ENCODE measurements at places on chromosomes 1 and 21. TPM values are rescaled to one million over a fixed set of nuclear protein-coding genes. Genes with fewer than 3 reads are reported as not detected.

The OR10K2 gene
- not detected for total RNA-seq

The FMO2 gene
- total RNA-seq, result not detected

The LRRC38 gene
- total RNA-seq, result not detected

The PRRC2C gene
- total RNA-seq, result 202 TPM

The LPGAT1 gene
- 52.6 TPM for total RNA-seq

The SLC1A7 gene
- total RNA-seq, result not detected

The GJB4 gene
- not detected for total RNA-seq

The MAGI3 gene
- 12.6 TPM for total RNA-seq

DNA sequence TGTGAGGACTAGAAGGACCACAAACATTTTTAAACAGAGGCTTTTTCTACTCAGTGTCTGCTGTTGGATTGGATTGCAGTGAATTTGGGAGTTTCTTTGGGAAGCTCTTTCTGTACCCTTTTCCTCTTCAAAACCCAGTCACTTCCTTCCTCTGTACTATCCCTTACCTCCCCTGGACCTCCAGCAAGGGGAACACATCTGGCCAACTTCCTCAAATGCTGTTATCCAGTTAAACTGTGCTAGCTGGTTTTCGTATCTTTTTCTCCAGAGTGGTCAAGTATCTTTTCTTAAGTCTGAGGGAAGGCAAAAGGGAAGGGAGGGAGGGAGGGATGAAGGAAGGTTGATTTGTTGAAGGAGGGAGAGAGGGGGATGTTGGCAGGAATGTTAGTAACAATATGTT, 99.2 kb upstream of the TNR start:
- H3K4me3 ChIP-seq, result no peak overlapping the region
- H3K27me3 ChIP-seq, result no peaks in the 10 kb centered on the region
- H3K27ac ChIP-seq, result no peak overlapping the region
- H3K36me3 ChIP-seq, result no peaks in the 10 kb centered on the region
- DNase-seq, result no peak

- H3K27me3 ChIP-seq, result peaks cover 7% of the 10 kb centered on the region
- H3K36me3 ChIP-seq, result no peaks in the 10 kb centered on the region
- H3K4me1 ChIP-seq, result peaks cover 7% of the 10 kb centered on the region
- DNase-seq, result no peak
Observed at GRCh38 chr1:116713474-116713873, 40.8 kb upstream of the CD2 start.

DNA sequence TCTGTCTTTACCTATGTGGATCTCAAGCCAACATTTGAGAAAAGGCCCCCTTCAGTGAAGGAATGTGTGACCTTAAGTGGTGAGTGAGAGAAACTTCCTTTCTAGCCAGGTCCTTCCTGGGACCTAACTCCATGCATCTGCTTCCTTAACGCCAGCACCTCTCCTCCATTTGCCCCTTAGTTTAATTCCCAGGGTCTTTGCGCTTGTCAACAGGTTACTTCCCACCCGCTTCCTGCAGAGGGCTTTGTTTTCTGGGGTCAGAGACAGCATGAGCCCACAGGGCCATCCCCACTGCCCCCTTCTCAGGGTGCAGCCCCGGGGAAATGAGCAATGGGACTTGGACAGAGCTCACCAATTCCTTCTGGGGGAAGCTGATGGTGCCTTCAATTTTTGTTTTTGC, 54.8 kb downstream of the EVA1C start:
- H3K4me1 ChIP-seq, result no peaks in the 10 kb centered on the region
- no peaks in the 10 kb centered on the region for H3K36me3 ChIP-seq
- no peak for DNase-seq
- H3K27ac ChIP-seq, result no peak overlapping the region
- H3K4me3 ChIP-seq, result no peak overlapping the region

DNA sequence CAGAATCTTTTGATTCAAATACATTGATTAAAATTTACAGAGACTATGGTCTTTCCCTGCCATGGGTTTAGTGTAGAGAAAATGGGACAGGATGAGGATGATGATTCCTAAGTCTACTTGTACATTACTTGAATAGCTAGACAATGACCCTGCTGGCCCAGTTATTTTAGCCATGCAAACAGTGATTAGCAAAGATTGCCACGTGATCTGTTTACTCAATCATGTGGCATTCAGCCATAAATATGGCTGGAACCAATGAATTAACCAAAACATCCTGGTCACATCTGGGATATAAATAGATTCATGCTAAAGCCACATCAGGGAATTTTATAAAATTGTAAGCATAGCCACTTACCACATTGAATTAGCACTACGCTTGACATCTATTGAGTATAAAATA, 167.3 kb downstream of the PBX1 start:
- H3K4me3 ChIP-seq, result no peak overlapping the region
- no peaks in the 10 kb centered on the region for H3K36me3 ChIP-seq
- DNase-seq, result no peak
- H3K27ac ChIP-seq, result no peak overlapping the region
- peaks cover under 1% of the 10 kb centered on the region for H3K4me1 ChIP-seq
- H3K27me3 ChIP-seq, result no peaks in the 10 kb centered on the region

- no peak overlapping the region for H3K27ac ChIP-seq
- no peaks in the 10 kb centered on the region for H3K4me1 ChIP-seq
- DNase-seq, result no peak
- no peaks in the 10 kb centered on the region for H3K27me3 ChIP-seq
Observed at GRCh38 chr1:232218955-232219865, 410.7 kb downstream of the SIPA1L2 start.

DNA sequence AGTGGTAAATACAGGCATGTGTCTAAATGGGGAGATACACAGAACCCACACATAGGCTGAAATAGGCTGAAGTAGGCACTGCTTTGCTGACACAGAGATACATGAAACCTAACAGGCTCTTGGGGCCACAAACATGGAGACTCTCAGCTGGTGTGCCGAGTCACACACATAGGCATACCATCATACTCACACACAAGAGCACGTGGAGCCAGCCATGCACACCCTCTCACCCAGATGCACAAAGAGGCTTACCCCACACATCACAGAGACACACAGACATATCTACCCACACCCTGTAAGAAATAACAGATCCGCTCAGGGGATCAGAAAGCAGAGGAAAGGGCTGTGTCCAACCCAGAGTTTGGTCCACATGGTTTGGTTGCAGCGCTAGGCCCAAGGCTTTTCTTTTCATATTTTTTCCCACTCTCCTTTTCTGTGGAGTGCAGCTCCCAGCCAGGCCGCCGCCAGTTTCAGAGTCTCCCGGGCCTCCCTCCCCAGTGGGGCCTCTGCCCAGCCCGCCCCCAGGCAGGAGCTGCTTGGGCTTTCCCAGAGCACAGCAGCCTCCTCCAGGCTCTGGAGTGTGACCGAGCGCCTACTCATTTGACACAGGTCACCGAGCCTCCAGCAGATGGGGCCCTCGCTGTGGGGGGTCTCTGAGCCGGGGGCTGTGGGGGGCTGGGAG, 3.9 kb upstream of the POU3F1 start:
- no peak for DNase-seq
- H3K27ac ChIP-seq, result no peak overlapping the region

- no peak for DNase-seq
- H3K4me3 ChIP-seq, result no peak overlapping the region
- no peak overlapping the region for H3K27ac ChIP-seq
- no peaks in the 10 kb centered on the region for H3K27me3 ChIP-seq
Observed at GRCh38 chr1:44934791-44935190, 51.6 kb downstream of the EIF2B3 start.

GRCh38 chr1:34178072-34178471, 1.4 kb downstream of the C1orf94 start:
- H3K36me3 ChIP-seq, result no peaks in the 10 kb centered on the region
- H3K4me3 ChIP-seq, result no peak overlapping the region
- DNase-seq, result no peak
- H3K27ac ChIP-seq, result no peak overlapping the region
- no peaks in the 10 kb centered on the region for H3K4me1 ChIP-seq
- peaks cover 11% of the 10 kb centered on the region for H3K27me3 ChIP-seq

GRCh38 chr1:116434849-116435248, 61.8 kb downstream of the ATP1A1 start:
- no peak overlapping the region for H3K4me3 ChIP-seq
- DNase-seq, result no peak
- no peak overlapping the region for H3K27ac ChIP-seq
- H3K27me3 ChIP-seq, result peaks cover 38% of the 10 kb centered on the region
- H3K36me3 ChIP-seq, result no peaks in the 10 kb centered on the region
- H3K4me1 ChIP-seq, result no peaks in the 10 kb centered on the region

GRCh38 chr1:192088496-192088895, 69.8 kb upstream of the RGS18 start:
- no peak for DNase-seq
- no peak overlapping the region for H3K4me3 ChIP-seq
- H3K27ac ChIP-seq, result no peak overlapping the region
- no peaks in the 10 kb centered on the region for H3K4me1 ChIP-seq

GRCh38 chr1:176701151-176701866, 238.3 kb downstream of the PAPPA2 start:
- no peaks in the 10 kb centered on the region for H3K4me1 ChIP-seq
- H3K27me3 ChIP-seq, result no peaks in the 10 kb centered on the region
- DNase-seq, result no peak
- H3K36me3 ChIP-seq, result no peaks in the 10 kb centered on the region
- H3K4me3 ChIP-seq, result no peak overlapping the region
- H3K27ac ChIP-seq, result no peak overlapping the region

DNA sequence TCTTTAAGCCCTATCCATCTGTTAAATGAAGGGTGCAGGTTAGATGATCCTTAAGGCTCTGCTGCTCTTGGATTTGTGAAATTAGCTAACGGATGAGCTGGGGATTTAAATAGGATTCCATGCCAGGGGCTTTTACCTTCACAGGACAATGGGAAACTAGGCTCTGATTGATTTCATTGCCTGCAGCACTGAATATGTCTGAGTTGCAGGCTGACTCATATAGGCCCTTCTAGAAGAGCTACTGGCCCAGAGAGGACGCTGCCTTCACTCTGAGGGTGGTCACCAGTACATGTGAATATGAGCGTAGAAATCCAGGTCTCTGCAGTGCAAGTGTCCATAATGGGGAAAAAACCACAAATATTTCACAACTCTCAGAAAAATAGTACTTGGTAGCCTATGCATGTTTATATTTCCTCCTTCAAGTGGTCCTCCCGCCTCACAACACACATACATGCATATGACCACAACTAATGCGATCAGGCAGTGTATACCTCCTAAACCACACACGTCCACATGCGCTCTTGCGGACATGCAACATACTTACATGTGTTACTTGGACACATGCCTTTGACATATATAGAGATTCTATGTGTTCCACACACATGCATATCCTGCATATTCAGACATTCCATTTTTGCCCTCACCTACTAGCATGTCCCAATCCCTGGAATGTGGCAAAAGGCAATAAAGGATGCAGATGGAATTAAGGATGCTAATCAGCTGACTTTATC, 233.8 kb upstream of the JUN start:
- no peak overlapping the region for H3K27ac ChIP-seq
- no peak for DNase-seq
- no peaks in the 10 kb centered on the region for H3K27me3 ChIP-seq
- H3K4me3 ChIP-seq, result no peak overlapping the region
- H3K4me1 ChIP-seq, result peaks cover 52% of the 10 kb centered on the region

GRCh38 chr1:24317956-24318614, 1.1 kb upstream of the GRHL3 start:
- H3K36me3 ChIP-seq, result no peaks in the 10 kb centered on the region
- peaks cover 41% of the 10 kb centered on the region for H3K4me1 ChIP-seq
- H3K27ac ChIP-seq, result no peak overlapping the region
- DNase-seq, result no peak

GRCh38 chr1:114581335-114582287, at the start of gene BCAS2:
Gene BCAS2 (minus strand): TSS chr1:114581615. CDS start chr1:114581591, 24 bp downstream.
- peaks cover 40% of the 10 kb centered on the region for H3K4me1 ChIP-seq
- peaks cover 22% of the 10 kb centered on the region for H3K36me3 ChIP-seq
- DNase-seq, result peak; percentile 98
- H3K27ac ChIP-seq, result peak within 1 kb of the TSS; percentile 94
- peak within 1 kb of the TSS; percentile 100 for H3K4me3 ChIP-seq

GRCh38 chr1:155540000-155540874, 22.4 kb downstream of the ASH1L start:
- no peak overlapping the region for H3K4me3 ChIP-seq
- peak overlapping the region; percentile 69 for H3K27ac ChIP-seq
- no peak for DNase-seq
- no peaks in the 10 kb centered on the region for H3K27me3 ChIP-seq
- peaks cover 11% of the 10 kb centered on the region for H3K36me3 ChIP-seq

DNA sequence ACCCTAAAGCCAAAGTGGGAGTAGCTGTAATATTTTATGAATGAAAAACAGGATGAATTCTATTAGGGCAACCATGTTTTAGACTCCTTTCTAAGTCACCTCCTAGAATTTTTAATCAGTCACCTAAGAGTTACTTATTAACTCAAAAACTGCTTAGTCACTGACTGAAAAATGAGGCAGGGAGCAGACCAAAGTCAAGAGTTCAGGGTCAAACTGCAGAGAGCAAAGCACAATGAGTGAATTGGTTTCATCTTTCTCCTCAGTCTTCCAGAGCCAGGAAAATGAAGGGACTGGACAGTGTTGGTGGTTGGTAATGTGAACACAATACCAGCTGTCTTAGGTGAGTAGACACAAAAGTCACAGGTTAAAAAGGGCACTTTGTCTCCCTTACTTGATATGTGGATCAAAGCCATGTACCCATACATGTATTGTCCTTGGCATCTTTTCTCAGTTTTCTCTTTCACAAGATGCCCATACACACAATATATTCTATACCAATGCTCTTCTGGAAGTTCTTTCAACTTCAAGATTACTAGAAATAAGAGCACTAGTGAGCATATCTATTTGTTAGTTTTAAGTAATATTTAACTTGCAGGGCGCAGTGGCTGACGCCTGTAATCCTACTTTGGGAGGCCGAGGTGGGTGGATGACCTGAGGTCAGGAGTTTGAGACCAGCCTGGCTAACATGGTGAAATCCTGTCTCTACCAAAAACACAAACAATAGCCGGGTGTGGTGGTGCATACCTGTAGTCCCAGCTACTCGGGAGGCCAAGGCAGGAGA, 42.2 kb downstream of the ATP1B1 start:
- no peaks in the 10 kb centered on the region for H3K27me3 ChIP-seq
- H3K4me3 ChIP-seq, result no peak overlapping the region
- H3K36me3 ChIP-seq, result no peaks in the 10 kb centered on the region
- H3K27ac ChIP-seq, result no peak overlapping the region
- no peaks in the 10 kb centered on the region for H3K4me1 ChIP-seq
- DNase-seq, result no peak
